ENCODE measurements at places on chromosomes 3 and 15.

DNA sequence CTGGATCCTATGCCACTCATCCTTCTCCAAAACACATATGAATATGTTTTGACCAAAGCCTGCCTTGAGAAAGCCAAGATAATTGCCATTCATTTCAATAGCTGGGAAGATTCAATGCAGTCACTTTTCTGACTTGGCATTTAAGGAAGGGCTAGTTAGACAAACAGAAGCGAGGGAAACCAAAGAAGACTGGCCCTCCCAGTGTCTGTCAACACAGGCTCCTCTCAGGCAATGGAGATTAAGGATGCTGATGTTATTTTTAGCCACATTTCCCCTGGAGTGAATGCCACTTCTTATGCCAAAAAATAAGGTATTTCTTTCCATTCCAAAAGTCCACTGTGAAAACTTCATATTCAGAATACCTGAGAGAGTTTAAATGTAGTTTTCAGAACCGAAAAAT lies 101.7 kb downstream of the P3H2 start:
- no peak for DNase-seq

- DNase-seq: no peak
Observed at GRCh38 chr3:181851063-181851462, 139.3 kb downstream of the SOX2 start.

- no peak for DNase-seq
Observed at GRCh38 chr3:122986693-122987179, 40.8 kb downstream of the SEMA5B start.

- no peak for DNase-seq
Observed at GRCh38 chr3:123385001-123385401, 63.9 kb downstream of the ADCY5 start.

- DNase-seq: no peak
Observed at GRCh38 chr3:13335059-13335458, 85.1 kb downstream of the NUP210 start.

DNA sequence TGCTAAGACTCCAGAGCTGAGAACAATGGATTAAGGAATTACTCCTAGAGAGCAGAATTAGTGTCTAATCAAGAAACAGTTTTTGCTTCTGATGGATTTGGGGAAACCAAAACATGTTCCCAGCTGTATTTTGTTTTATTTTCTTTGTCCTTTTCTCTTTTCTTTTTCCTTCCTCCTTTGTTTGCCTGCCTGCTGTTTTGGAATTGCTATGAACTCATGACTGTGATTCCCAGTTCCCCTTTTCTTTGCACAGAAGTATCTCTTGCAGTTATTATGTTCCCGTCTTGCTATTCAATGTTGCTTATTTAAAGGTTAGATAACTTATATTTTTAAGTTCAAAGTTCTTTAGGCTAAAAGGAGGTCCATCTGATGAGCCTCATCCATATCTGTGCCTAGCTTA lies 77.0 kb upstream of the GBE1 start:
- DNase-seq: no peak

DNA sequence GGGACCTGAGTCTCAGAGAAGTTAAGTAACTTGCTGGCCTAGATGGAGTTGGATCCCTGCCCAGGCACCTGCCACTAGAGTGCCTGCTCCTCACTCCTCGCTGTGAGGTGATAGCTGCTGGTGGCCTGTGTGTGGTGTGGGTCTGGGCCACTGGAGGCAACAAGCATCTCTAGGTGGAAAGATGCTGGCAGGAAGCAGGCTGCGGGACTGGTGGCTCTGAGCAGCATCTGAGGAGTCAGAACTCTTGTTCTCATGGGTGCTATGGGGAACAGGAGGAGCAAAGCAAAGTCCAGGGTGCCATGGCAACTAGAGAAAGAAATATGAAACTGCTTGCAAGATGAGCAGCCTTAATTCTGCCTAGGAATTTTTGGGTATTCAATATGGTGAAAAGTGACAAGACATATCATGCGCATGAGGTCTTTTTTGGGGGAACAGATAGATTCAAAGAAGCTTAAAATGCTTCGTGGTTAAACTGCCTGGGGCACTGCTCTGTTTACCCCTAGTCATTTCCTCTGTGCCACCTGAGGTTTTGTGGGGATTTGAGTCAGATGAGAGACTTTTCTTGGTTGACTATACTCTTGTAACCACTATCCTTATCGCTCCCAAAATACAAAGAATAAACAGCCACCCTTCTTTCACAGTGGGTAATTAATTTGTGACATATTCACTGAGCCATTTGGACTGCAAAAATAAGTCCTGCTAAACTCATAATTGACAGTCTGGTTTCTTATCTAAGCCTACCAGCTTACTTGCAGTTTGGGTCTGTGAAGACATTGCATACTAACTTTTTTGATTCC lies 50.3 kb downstream of the MED12L start:
- DNase-seq: no peak

DNA sequence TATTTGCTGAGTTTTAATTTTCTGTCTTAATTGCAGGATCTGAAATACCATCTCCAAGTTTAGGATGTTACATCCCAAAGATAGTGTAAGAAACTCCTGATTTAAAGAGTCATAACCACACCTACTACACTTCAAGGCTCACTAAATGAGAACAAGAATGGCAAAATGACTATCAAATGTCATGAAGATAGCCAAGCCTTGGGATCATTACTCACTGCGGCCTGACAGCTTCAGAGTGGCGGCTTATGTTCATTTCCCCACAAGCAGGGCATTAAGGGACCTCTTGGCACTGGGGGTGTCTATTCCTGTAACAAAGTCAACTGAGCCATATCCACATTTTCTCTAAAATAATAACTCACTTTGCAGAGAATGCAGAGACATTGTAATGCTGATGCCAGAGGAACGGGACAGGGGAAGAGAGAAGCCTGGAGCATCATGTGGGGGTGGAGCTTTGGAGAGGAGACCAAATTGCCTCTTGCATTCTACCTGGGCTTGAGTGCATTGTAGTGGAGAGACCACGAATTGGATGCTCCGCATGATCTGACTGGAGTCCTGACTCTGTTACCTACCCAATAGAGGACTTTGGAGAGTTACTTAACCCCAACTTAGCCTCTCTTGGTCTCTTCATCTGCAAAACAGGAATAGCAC lies 219.2 kb downstream of the OPA1 start:
- no peak for DNase-seq

Measured in activated CD4-positive, alpha-beta T cell treated with anti-CD3 and anti-CD28 coated beads for 24 hours (primary cell).